ENCODE measurements at places on chromosomes 16 and 17. TPM values are rescaled to one million over a fixed set of nuclear protein-coding genes. Genes with fewer than 3 reads are reported as not detected.

Gene GSE1
- 84.8 TPM for total RNA-seq

GRCh38 chr17:73261617-73261951 lies at the start of gene CPSF4L:
TSS of gene CPSF4L (minus strand) at chr17:73261880. CDS start at chr17:73261818, 62 bp downstream.
- peaks cover 16% of the 10 kb centered on the region for H3K4me1 ChIP-seq
- no peak within 1 kb of the TSS for H3K27ac ChIP-seq
- H3K4me3 ChIP-seq, result no peak within 1 kb of the TSS
- H3K36me3 ChIP-seq, result no peaks in the 10 kb centered on the region
- H3K27me3 ChIP-seq, result no peaks in the 10 kb centered on the region
- DNase-seq, result no peak

DNA sequence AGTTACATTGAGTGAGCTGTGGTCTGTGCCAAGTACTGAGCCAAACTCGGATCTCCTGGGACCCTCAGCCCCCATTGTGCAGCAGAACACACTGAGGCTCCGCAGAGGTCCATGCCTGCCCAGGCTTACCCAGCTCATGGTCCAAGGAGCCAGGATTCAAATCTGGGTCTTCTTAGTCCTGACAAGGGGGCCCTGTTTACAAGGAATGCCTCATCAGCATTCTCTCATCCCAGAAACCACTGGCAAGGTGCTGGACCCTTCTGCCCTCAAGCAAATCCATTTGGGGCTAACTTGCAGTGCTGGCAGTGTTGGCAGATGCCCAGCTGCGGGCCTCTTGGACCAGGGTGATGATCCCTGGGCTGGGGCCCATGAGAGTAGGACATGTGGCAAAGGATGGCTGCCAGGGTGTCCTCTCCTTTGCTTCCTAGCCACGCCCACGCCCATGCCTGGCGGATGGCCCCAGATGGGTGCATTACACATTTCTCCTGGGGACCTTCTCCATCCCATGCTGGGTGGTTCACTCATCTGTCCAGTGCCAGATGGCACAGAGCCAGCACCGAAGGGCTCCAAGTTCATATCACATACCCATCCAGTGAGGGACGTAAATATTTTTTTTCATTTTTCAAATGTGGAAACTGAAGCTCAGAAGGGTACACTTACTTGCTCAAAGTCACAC lies 117.7 kb downstream of the CMIP start:
- no peaks in the 10 kb centered on the region for H3K27me3 ChIP-seq
- no peaks in the 10 kb centered on the region for H3K4me1 ChIP-seq
- H3K36me3 ChIP-seq, result peaks cover 7% of the 10 kb centered on the region
- no peak overlapping the region for H3K27ac ChIP-seq
- DNase-seq, result no peak

Gene RAB40B
- total RNA-seq, result 6.8 TPM

GRCh38 chr17:41734139-41734948 lies at the start of gene HAP1:
TSS of gene HAP1 (minus strand) at chr17:41734643. CDS start at chr17:41734634, 9 bp downstream.
- peaks cover 14% of the 10 kb centered on the region for H3K4me1 ChIP-seq
- no peak for DNase-seq
- no peak within 1 kb of the TSS for H3K27ac ChIP-seq
- peak within 1 kb of the TSS; percentile 32 for H3K4me3 ChIP-seq
- peaks cover 43% of the 10 kb centered on the region for H3K27me3 ChIP-seq

DNA sequence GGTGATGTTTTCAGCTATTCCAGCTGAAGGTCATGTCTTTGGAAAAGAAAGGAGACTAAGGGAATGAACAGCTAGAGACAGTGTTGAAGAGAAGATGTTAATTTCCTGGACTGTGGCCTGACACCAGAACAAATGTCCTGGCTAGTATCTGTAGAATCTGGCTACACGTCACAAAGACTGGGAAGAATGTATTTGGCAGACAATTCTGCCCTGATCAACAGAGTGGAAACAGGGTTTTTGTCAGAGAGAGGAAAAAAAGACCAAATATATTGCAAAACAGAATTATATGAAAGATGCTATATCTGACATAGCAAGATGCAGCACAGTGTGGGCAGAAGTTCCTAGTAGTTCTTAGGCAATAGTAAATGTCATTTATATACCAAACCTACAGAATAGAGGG lies 17.0 kb upstream of the ANKFN1 start:
- DNase-seq, result no peak
- no peaks in the 10 kb centered on the region for H3K27me3 ChIP-seq
- no peaks in the 10 kb centered on the region for H3K4me1 ChIP-seq
- H3K4me3 ChIP-seq, result no peak overlapping the region
- no peak overlapping the region for H3K27ac ChIP-seq

DNA sequence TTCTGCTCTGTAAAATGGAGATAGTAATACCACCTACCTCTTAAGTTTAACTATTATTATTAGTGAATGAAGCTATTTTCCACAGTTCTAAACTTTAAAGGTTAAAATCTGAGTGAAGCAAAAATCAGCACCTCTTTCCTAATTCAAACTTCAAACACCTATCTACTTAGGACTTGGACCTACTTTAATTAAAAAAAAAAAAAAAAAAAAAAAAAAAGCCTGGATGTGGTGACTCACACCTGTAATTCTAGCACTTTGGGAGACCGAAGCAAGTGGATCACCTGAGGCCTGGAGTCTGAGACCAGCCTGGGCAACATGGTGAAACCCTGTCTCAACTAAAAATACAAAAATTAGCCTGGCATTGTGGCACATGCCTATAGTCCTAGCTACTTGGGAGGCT lies 5.0 kb upstream of the KANSL1 start:
- H3K4me1 ChIP-seq, result peaks cover 20% of the 10 kb centered on the region
- DNase-seq, result no peak
- H3K4me3 ChIP-seq, result no peak overlapping the region
- H3K36me3 ChIP-seq, result no peaks in the 10 kb centered on the region

Gene FAM234A
- total RNA-seq, result 63.5 TPM

- H3K36me3 ChIP-seq, result peaks cover 21% of the 10 kb centered on the region
- peaks cover 67% of the 10 kb centered on the region for H3K4me1 ChIP-seq
- H3K27me3 ChIP-seq, result no peaks in the 10 kb centered on the region
- H3K27ac ChIP-seq, result peak overlapping the region; percentile 91
- peak overlapping the region; percentile 92 for H3K4me3 ChIP-seq
- DNase-seq, result no peak
These were observed 23.1 kb downstream of the DEF8 start for GRCh38 chr16:89971495-89972243.

DNA sequence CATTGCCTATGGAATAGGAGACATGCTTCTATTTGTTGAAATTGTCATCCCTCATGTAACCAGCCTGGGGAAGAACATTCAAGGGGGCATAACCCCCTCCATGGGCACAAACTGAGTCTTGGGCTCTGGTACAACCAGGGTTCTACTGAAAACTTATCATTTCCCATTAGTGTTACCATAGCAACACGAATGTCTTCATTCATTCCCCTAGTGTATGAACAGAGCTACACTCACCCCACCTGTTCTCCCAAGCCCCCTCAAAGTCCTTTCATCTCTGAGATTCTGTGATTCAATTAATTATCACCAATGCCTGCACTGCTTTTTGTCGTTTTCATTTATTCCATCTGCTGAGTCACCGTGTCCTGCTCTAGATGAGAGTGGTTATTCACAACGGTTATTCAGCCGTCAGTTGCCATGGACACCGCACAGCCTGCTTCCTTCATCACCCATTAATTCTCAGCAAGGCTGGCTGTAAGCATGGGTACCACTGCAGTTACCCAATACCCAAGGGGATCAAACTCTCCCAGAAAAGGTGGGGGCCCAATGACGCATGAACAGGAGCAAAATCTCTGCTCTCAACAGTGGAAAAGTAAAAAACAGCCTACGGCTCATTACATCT lies 1.6 kb upstream of the GAST start:
- H3K36me3 ChIP-seq, result no peaks in the 10 kb centered on the region
- H3K4me1 ChIP-seq, result no peaks in the 10 kb centered on the region
- DNase-seq, result no peak
- H3K4me3 ChIP-seq, result no peak overlapping the region
- H3K27ac ChIP-seq, result no peak overlapping the region
